ENCODE measurements at places on chromosomes 12 and 14. TPM values are rescaled to one million over a fixed set of nuclear protein-coding genes. Genes with fewer than 3 reads are reported as not detected.

DNA sequence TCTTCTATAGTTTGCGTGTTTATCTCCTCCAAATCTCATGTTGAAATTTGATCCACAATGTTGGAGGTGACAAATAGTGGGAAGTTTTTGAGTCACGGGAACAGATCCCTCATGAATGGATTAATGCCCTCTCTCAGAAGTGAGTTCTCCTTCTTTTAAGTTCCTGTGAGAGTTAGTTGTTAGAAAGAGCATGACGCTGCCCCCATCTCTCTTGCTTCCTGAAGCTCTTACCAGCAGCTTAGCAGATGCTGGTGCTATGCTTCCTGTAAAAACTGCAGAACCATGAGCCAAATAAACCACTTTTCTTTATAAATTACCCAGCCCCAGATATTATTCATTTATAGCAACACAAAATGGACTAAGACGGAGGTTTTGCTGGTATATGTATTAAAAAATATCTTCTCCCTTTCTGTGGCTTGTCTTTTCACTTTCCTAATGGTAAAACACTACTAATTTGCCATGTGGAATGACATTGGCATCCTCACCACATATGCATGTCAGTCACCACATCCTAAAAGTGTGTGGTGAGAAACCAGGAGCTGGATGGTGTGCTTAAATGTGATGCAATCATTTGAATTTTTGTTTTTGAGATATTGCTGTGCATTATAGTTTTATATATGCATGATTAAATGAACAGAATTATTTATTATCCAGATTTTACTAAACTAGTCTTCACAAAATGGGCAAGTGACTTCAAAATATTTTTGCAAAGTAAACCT lies 449.3 kb downstream of the ADAMTS20 start:
- DNase-seq: no peak

DNA sequence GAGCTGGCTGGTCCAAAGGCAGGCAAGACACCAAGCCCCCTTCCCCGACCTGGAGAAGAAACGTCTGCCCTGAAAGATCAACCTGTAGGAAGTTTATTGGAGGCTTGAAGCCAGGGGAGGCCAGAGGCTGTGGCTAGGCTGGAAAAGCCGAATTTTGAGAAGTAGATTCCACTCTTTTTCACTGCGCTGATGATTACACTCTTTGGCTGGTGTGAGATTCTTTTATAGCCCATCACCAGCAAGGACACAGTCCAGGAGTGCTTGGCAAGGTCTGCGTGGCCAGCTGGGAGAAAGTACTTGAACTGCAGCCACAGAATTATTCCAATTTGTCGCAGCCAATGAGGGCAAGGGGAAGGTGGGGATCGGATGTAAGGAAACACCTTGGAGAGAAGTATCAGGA lies 45.0 kb downstream of the SYNE3 start:
- no peak for DNase-seq

VRTN gene
- total RNA-seq: not detected

NYNRIN gene
- 10.3 TPM for total RNA-seq

Data from neural crest cell (in vitro differentiated cells).